Globus pallidus (tissue), 1 donor: ENCODE measurements at places on chromosomes 11 and 22.
A peak's percentile ranks its signal among the peaks of the same experiment; 100 is the strongest.

DNA sequence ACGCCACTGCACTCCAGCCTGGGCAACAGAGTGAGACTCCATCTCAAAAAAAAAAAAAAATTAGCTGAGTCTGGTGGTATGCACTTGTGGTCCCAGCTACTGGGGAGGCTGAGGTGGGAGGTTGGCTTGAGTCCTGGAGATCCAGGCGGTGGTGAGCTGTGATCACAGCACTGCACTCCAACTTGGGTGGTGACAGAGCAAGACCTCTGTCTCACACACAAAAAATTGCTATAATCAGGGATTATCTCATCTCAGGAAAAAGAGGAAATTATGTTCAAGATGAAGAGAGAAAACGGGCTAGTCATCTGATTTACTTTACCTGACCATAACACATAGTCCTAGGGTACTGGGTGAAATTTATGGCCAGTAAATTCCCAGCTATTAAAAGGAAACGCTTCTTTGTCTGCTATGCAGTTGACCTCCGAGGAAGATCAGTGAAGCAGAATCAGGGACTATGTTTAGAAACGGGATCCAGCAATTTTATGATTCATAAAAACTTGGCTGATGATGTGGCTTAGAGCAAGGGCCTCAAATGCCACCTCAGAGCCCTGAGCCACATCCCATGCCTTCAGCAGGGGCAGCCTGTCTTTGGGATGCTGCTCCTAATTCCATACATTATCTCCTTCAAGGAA, 386.2 kb downstream of the NTM start:
- no peak for DNase-seq

GRCh38 chr11:32259641-32260081, 168.8 kb downstream of the RCN1 start:
- DNase-seq, result peak; percentile 31

- DNase-seq, result peak; percentile 68
These were observed 429.7 kb downstream of the ETS1 start for GRCh38 chr11:128157423-128158298.

DNA sequence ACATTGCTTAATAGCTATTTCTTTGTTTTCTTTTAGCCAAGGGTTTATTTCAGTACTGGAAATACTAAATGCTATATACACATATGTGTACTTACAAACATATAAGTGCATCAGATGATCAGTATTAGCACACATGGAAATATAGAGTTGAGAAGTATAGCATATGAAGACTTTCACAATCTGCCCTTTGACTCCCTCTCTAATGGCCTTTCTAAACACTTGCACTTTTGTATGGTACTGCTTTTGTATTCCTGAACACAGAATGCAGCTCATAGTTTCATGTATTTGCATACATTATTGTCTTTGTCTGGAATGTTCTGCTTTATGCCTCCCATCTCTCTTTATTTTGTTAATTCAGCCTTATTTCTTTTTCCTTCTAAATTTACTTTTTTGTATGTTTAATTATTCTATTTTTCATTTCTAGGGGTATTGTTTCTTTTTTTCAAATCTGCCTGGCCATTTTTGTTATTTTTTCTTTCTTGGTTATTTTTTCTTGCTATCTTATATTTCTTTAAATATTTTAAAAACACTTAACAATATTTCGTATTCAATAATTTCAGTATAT, 28.8 kb downstream of the ACER3 start:
- peak; percentile 74 for DNase-seq

DNA sequence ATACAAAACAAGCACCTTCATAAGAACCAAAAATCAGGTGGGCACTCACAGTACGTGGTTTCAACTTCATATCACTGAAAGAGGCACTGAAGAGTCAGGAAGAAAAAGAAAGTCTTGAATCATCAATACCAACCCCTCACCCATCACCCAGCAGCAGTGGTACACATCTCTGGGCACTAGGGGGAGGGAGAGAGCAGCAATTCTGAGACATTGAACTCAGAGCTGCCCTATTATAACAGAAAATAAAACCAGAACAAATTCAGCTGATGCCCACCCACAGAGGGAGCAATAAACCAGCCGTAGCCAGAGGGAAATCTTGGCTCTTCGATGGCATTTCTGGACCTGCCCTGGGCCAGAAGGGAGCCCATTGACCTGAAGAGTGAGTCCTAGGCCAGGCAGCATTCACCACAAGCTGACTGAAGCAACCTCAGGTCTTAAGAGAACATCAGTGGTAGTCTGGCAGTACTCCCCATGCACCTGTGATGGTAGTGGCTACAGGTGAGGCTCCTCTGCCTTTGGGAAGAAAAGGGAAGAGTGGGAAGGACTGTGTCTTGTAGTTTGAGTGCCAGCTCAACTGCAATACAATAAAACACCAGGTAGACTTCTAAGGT, 42.2 kb upstream of the FAM181B start:
- peak; percentile 63 for DNase-seq

GRCh38 chr22:20429254-20430100, 8.1 kb downstream of the SCARF2 start:
- no peak for DNase-seq

GRCh38 chr11:36478700-36479329, 31.3 kb downstream of the TRAF6 start:
- DNase-seq, result peak; percentile 73

DNA sequence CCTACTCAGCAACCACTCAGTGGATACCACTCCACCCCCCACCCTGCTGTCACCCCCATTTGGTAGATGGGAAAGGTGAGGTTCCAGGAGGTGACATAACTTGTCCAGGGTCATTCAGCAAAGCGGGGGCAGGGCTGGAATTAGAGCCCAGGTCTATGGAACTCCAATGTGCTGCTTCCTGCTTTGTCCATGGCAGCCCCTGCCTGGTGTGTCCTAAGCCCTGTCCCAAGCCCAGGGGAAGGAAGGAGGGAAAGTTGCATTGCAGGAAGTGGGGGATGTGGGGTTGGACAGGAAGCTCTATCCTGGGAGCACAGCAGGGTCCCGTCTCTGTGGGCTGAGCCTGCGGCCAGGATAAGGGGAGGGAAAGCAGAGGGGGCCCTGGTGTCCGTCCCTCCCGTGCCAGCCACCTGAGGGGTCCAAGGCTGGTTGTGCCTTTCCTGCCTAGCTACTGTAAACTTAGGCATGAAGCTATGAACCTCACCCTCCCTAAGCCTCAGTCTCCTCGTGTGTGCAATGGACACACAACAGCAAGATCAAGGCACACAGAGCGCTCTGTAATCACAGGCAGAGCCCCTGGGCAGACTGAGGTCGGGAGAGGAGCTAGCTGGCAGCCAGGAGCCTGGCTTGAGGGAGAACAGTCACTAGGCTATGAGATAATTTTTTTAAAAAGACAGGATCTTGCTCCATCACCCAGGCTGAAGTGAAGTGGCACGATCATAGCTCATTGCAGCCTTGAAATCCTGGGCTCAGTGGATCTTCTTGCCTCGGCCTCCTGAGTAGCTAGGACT, 12.9 kb downstream of the GAL3ST1 start:
- DNase-seq, result no peak

DNA sequence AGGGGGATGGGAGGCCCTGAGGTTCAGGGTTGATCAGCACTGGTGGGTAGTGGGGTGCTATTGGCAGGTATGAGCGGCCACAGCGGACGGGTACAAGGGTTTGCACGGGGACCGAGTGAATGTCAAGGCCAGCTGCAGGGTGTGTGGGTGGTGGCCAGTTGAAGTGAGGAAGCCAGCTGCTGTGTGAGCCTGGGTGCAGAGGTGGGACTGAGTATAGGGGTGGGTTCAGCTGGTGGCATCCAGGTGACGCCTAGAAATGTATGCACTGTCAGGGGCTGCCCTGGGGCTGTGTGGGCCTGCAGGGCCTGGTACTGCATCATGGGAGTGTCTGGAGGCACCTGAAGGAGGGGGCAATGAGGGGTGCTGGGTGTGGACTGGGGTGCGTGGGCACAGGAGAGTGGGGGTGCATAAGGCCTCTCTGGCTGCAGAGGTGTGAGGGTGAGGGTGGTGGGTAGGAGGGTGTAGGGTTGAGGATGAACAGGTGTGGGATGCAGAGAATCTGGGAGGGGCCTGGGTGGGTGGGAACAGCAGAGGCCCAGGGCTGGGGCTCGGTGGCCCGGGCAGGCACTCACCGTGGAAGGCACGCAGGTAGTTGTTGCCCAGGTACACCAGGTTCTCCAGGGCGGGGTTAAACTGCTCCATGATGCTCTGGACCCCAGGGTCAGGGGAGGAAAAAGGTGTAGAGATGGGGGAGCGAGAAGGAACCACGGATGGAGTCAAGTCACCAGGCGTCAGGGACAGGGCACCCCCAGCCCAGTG, 1.7 kb downstream of the BAIAP2L2 start:
- no peak for DNase-seq

DNA sequence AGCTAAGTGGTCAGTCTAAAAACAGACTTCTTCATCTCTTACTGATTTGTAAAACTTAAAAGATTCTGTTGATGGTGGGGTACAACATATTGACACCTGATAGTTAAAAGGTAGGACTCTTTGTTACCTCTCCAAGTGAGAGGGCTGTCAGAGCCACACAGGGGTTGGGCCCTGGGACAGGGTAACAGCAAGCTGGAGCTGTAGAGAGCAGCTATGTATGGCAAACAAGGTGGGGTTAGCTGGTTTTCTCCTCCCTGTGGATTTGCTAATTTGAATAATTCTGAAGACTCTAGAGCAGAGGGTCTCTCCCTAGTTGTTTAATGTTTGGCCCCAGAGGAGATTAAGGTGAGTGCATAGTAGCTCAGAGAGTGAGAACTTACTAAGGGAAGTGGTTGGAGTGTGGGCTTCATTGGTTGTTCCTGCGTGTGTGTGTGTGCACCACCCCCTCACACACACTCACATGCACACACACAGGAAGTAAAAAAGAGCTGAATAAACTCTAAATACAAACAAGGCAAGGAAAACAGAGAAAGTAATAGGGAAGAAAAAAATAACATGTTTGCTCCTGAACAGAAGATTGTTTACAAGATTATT, 9.2 kb upstream of the GAS2 start:
- DNase-seq, result no peak

GRCh38 chr22:37464181-37464580, 22.0 kb downstream of the MFNG start:
- DNase-seq, result no peak

- DNase-seq, result no peak
These were observed 6.9 kb downstream of the ARVCF start for GRCh38 chr22:20009582-20010306.

- no peak for DNase-seq
These were observed 190.4 kb downstream of the MN1 start for GRCh38 chr22:27610863-27611786.

DNA sequence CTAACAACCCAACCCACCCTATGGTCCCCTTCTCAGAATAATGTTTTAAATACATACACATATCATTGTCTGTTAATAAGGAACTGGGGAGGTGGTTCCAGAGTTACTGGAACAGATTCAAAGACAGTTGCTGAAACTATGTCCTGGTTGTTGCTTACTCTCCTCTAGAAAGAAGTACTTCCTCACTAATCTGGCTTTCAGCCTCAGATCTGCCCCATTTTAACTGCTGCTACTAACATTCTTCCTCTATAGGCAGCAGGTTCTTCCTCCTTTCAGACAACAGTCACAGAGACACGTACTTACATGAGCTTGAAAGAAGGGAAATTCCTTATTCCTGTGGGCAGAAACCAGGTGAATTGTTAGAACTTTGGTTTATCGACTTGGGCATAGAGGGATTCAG, 8.1 kb upstream of the NEU3 start:
- DNase-seq, result no peak

GRCh38 chr11:90656171-90656570, 433.3 kb upstream of the CHORDC1 start:
- DNase-seq, result no peak

DNA sequence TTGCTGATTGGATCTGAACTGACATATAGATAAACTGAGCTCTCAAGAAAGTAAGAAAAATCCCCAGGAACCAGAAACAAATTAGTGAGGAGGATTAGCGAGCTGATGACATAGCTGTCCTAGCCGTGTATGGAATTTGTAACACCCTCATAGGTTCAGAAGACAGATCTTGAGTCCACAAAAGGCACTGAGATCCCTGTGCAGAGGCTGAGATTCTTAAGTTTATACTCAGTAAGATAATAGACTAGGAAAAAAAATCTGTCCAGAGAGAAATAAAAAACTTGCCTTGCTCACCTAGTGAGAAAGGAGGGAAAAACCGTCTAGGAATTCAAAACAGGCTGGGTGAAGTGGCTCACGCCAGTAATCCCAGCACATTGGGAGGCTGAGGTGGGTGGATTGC, 4.6 kb downstream of the NUMA1 start:
- DNase-seq, result no peak

- DNase-seq, result no peak
These were observed 65.3 kb upstream of the MS4A8 start for GRCh38 chr11:60634126-60634525.

DNA sequence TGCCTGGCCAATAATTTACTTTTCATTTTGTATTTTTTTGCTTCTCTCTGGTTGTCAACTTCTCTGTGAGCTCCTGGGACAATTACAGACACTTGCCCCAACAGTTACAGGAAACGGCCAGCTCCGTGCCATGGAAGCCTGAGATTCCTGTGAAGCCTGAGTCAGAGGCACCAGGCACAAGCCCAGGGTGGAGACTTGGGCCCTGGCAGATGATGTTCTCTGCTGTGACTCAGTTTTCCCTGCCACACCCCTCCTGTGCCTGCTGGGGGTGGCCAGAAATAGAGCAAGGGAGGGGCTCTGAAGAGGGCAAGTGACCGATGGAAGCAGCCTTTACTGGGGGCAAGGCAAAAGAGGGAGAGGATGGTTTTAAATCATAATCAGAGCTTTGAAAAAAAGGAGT, 4.9 kb downstream of the ATP5MGL start:
- DNase-seq, result no peak

DNA sequence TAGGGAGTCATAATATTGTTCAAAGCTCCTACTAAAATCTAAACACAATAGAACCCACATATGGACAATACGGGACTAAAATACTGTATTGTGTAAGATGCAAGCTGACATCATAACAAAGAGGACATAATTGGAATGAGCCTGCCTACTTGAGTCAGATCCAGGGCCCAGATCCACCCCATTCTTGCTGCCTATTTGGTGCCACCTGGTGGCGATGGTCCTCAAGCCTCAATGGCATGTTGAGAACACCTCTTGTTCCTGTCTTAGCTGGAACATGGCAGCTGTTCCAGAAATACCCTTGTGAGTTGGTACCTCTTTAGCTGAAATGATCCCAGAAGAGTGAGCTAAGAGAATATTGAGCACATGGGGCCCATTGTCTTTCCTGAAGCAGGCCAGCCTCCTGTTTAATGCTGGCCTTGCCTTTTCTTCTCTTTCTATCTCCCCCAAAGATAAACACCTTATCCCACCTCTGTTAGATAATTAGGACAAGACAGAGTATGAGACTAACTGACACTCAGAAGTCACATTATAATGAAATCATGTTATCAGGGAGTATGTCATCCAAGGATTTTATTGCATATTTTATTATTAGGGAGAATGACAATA, 680.9 kb upstream of the ANO5 start:
- peak; percentile 33 for DNase-seq

DNA sequence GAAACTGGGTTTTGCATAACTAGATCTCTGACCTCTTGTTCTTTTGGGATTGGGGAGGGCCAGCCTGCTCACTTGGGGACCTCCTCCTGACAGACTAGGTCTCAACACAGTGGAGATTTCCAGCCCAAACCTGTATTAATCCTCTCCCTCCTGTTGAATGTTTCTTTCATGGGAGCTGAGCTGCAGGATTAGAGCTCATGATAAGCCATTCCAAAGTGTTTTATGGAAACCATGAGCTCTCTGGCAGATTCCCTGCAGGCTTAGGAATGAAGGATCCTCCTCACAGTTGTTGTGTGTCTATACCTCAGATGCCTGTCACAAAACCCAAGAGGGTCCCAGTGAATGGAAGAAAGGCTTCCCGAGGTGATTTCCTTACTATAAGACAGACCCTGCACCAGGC, 248.4 kb upstream of the B3GAT1 start:
- DNase-seq, result no peak
